Heart right ventricle (tissue), 16 donors: ENCODE measurements at places on chromosomes 11 and 22.

DNA sequence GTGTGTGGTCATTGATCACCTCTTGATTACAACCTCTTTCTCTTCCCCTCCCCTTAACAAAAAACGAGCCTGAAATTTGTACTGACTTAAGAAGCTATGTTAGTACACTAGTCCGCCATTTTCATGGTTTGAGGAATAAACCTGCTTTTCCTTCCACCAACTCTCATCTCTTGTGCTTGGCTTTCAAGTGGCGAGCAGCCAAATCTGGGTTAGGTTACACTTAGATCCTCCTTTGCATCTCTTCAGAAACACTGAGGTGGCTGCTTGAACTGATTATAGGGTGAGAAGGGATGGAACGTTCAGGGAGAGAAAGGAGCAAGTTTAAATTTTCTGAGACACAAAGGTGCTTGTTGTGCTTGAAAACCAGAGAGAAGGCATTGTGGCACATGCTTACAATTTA, 2171.4 kb downstream of the LRRC4C start:
- DNase-seq, result no peak

DNA sequence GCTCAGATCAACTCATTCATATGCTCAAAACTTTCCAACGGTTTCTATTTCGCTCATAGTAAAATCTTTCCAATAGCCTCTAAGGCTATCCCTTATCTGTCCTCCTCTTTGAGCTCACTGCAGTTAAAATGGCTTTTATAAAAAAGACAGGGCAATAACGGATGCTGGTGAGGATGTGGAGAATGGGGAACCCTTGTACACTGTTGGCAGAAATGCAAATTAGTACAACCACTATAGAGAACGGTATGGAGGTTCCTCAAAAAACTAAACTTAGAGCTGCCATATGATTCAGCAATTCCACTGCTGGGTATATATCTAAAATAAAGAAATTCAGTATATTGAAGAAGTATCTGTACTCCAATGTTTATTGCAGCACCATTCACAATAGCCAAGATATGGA, 345.6 kb downstream of the DLG2 start:
- DNase-seq, result no peak

GRCh38 chr22:47923011-47923427, 1160.6 kb downstream of the TBC1D22A start:
- no peak for DNase-seq

- DNase-seq, result no peak
Measured at GRCh38 chr11:81913793-81914192, 819.9 kb downstream of the FAM181B start.

DNA sequence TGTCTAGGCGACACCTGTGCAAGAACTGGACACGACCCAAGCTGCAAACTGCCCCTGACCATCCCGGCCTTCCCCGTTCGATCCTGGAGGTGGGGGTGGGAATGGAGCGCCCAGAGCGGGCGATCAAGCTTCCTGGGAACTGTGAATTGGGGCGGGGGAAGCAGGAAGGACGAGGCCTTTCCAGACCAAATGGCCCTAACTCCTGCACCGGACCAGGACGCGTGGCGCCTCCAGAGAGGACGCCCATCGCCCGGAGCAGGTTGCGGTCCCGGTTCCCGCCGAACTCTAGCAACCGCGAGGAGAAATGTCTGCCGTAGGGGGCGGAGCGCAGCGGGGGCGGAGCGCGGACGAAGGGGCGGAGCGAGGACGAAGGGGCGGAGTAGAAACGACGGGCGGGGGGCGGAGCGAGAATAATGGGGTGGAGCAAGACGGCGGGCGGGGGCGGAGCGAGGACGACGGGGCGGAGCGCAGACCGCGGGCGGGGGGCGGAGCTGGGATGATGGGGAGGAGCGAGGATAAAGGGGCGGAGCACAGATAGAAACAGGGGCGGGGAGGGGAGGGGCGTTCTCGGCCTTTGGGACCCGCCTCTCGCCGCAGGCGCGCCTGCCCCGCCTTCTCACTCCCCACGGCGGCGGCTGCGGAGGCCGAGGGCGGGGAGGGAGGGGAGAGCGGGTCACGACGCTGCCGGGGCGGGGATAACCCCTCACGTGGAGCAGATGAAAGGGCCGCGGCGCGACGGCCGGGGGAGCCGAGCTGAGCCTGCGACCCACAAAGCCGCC, at the start of gene ZNRF3:
Gene ZNRF3 (plus strand): TSS at position 695 of the 779 bp plus-strand sequence. CDS start 195 bp downstream, outside the sequence.
- DNase-seq, result peak; percentile 93

- DNase-seq, result no peak
Measured at GRCh38 chr11:88115828-88116755, 59.2 kb downstream of the RAB38 start.

- no peak for DNase-seq
Measured at GRCh38 chr11:126426820-126427749, 71.6 kb downstream of the ST3GAL4 start.

DNA sequence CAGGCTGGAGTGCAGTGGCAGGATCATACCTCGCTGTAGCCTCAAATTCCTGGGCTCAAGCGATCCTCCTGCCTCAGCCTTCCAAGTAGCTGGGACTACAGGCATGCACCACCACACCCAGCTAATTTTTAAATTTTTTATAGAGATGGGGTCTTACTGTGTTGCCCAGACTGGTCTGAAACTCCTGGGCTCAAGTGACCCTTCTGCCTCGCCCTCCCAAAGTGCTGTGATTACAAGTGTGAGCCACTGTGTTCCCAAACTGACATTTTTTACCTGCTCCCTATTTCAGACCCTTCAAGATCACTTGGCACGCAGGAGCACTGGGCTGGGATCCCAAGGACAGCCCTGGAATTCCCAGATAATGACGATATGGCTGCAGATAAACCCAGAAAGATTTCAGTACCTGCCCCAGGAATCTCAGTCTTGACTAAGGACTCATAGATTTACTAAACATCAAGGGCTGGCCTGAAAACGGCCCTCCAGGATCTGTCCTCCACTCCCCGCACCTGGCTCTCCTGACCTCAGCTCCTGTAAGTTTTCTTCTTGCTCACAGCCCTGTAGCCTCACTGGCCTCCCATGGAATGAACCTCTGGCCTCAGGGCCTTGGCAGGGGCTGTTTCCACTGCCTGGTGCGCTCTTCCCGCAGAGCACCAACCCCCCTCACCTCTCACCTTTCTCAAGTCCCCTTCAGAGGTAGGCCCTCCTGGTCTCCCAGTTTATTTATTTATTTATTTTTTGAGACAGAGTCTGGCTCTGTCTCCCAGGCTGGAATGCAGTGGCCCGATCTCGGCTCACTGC, 3.6 kb upstream of the CSNK1E start:
- no peak for DNase-seq

GRCh38 chr11:612201-612960, 3.4 kb downstream of the IRF7 start:
- no peak for DNase-seq

- DNase-seq, result no peak
Measured at GRCh38 chr22:40057652-40058051, 62.9 kb downstream of the FAM83F start.

- no peak for DNase-seq
Measured at GRCh38 chr11:122813176-122813893, 25.0 kb upstream of the CRTAM start.

DNA sequence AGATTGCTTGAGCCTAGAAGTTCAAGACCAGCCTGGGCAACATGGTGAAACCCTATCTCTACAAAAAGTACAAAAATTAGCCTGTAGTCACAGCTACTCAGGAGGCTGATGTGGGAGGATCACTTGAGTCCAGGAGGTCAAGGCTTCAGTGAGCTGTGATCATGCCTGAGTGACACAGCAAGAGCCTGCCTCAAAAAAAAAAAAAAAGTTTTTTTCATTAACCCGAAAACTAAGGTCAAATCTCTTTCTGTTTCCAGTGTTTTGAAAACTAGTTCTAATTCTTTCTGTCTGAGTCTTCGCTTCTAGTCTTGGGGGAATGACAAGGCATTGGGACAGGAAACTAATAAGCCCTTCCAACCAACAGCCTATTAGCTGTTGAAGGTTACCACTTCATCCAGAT, 57.6 kb downstream of the LIF start:
- DNase-seq, result no peak

DNA sequence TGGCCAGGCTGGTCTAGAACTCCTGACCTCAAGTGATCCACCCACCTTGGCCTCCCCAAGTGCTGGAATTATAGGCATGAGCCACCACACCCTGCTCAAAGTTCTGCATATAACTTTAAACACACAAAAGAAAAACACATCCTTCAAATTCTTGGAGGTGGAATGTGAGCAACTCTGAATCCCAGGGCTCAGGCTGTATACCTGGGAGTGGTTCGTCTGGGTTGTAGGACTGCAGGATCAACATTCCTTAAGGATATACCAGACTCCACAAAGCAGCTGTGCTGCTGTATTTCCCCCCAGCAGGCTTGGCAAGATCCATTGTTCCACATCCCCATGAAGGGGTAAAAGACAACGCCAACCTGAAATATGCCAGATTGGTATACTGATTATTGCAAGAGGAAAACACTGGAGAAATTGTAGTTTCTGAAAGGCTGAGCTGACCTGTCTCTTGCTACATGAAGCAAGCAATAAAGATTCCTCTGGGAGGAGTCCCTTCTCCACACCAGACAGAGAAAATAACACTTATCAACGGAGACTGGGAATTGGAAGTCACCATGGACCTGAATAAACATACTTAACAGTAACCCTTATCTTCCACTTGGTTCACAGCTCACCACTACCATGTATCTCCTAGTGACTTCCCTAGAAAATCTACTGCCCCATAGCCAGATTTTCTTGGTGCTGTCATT, 12.2 kb upstream of the RPS3 start:
- no peak for DNase-seq

- DNase-seq, result no peak
Measured at GRCh38 chr11:48041877-48042695, 61.7 kb downstream of the PTPRJ start.
